ENCODE measurements at places on chromosomes 4 and X.
A peak's percentile ranks its signal among the peaks of the same experiment; 100 is the strongest.

- peak; percentile 65 for DNase-seq
These were observed 52.6 kb upstream of the SOD3 start for GRCh38 chr4:24742773-24743172.

DNA sequence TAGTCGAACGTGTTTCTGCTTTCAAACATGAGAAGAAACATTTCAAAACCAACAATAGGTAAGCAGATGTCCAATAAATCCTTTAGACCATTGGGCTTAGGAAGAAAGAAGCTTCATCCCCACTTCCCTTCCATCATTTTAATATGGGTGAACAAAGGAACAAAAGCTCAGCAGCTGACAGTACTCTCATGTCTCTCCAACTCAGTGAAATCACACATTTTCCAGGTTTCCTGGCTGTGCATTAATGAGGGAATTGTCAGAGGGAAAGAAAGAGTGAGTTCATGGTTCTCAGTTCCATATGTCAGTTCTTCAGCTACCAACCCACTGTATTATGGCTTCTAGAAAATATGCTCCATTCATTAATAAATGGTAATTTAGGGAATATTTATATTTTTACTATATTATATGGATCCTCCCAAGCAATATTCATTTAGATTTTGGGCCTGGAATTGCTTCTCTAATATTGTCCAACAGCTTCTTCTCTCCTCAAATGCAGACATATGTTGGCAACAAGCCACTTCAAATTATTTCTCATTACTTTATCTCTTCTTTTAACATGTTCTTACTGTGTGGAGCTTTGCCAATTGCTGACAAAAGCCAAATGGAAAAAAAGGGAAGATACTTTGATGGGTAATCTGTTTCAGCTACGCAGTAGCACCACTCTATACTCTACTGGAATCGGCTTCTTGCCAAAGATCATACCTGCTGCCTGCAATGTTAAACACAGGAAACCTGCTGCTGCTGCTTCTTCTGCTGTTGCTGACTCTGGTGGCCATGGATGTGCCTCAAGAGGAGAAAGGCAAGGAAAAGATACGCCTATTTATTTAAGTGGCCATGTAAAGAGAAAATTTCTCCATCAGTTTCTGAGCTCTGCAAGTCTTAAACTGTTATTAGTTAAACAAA, 1757.6 kb downstream of the ARAP2 start:
- no peak for DNase-seq

DNA sequence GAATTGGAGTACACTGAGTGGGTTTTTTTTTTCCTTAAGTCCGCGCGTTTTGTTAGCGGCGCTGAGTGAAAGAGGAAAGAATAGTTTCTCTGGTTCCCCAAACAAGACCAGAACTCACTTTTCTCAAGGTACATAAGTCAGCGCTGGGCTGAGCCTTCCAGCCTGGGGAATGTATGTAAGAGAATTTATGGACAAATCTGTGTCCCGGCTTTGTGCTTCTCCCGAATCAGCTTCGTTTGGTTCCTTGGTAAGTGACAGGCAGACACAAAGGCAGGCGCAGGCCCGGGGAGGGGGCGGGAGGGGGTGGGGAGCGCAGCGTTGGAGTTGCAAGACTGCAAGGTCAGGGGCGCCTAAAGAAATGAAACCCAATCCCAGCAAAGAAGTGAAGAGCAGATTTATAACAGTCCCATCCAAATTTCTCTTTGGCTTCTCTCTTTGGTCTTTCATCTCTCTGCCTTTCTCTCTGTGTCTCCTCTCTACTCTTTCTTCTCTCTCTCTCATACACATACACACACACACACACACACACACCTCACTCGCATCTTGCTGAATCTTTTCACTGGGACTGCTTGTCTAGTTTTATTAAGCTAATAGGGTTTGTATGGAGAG, 981 bp downstream of the TET2 start:
- DNase-seq = peak; percentile 69

DNA sequence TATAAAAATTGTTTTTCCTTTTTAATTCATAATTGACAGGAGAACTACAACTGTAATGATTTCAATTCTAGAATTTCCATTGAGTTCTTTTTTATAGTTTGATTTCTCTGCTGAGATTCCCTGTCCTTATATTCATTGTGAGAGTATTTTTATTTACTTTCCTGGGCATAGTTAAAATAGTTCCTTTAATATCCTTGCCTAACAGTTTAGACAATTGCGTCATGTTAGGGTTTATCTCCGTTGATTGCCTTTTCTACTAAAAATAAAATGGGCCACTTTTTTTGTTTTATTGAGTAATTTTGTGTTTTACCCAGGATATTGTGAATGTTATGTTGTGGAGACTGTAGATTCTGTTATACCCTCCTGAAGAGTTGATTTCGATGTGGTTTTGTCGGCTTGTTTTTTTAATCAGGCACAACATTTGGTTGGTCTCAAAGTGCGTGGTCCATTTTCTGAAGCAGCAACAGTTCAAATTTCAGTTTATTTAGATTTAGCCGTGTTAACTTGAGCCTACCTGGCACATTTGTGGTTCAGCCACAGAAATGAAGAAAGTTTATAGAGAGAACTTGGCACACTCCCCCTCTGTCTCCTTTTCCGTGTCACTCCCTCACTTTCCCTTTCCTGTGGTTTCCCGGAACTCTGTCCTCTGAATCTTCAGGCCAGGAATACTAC, 16.0 kb upstream of the PRRG1 start:
- no peak for DNase-seq

DNA sequence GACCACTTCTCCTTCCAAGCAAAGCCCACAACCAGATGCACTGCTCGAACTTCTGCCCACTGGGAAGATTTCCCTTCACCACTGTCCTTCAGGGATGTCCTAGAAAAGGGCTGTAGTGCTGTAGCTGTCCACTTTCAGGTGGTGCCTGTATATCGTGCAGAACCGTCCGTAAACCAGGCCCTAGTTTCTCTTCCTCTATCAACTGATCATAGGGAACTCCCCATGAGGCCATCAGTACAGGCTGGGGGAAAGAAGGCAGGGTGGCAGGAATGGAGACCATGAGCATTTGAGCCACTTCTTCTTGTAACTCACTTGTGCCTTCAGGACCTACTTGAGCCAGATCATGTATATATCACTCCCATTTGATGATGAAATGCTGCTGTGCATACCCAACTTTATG, 57.3 kb upstream of the FAM9B start:
- DNase-seq = no peak

GRCh38 chrX:13507893-13508292, 61.5 kb upstream of the EGFL6 start:
- DNase-seq = no peak

DNA sequence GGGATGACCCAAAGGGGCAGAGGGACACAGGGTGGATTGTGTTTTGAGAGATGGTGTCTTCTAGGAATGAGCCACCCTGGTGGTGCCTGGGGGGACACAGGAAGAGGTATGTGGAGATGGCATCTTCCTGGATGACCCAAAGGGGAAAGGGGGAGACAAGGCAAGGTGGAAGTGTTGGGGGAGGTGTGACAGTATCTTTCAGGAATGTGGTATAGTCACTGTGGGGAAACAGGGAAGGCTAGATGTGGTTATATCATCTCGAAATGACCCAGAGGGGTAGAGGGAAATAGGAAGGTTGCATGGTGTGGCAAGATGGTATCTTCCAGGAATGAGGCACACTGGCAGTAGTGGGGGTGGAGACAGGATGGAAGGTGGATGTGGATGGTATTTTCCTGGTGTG, 62.9 kb downstream of the MAOA start:
- DNase-seq = no peak

DNA sequence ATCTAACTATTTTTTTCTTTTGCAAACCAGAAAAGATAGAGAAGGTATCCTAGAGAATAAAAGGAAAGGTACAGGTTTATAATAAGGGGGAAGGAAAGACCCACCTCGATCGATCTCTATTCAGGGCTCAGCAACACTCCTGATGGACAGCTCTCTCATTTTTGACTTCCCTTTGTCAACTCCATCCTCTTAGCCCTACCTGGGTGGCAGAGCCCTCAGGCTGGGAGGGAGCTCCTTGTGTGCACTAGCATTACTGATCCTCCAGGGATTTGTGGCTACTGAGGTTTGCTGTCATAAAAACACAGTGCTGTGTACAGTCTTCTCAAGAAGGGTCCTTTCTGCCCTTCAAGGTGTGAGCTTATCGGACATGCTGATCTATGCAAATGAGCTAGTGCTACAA, 111.0 kb downstream of the MID1 start:
- no peak for DNase-seq

DNA sequence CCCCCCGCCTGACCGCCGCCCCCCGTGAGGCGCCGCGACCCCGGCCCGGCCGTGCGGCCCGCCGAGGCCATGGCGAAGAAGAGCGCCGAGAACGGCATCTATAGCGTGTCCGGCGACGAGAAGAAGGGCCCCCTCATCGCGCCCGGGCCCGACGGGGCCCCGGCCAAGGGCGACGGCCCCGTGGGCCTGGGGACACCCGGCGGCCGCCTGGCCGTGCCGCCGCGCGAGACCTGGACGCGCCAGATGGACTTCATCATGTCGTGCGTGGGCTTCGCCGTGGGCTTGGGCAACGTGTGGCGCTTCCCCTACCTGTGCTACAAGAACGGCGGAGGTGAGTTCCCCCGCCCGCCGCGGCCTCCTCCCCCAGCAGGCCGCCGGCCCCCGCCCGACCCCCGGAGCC, 780 bp downstream of the SLC6A8 start:
- DNase-seq = no peak

GRCh38 chr4:73947239-73947985, 34.4 kb downstream of the PF4 start:
- no peak for DNase-seq

DNA sequence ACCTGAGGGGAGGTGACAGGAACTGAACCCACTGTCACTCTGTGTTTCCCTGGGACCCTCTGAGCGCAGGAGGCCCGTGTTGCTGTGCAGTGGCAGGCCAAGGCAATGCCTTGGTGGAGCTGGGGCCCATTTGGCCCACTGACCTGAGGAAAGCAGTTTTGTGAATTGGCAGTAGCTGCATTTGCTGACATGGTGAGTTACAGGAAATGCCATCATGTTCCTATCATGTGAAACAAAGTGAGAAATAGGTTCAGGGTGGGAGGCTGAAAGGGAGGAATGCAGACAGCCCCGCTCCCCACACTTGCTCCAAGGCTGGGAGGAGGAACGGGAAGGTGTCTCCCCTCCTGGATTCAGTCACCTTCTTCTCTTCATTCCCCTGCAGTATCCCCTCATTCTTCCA, 146.1 kb downstream of the PTTG2 start:
- no peak for DNase-seq

- DNase-seq = peak; percentile 73
These were observed 89.6 kb upstream of the PRPS2 start for GRCh38 chrX:12701628-12702027.

- no peak for DNase-seq
These were observed 518.0 kb downstream of the RPA4 start for GRCh38 chrX:97401586-97402136.

DNA sequence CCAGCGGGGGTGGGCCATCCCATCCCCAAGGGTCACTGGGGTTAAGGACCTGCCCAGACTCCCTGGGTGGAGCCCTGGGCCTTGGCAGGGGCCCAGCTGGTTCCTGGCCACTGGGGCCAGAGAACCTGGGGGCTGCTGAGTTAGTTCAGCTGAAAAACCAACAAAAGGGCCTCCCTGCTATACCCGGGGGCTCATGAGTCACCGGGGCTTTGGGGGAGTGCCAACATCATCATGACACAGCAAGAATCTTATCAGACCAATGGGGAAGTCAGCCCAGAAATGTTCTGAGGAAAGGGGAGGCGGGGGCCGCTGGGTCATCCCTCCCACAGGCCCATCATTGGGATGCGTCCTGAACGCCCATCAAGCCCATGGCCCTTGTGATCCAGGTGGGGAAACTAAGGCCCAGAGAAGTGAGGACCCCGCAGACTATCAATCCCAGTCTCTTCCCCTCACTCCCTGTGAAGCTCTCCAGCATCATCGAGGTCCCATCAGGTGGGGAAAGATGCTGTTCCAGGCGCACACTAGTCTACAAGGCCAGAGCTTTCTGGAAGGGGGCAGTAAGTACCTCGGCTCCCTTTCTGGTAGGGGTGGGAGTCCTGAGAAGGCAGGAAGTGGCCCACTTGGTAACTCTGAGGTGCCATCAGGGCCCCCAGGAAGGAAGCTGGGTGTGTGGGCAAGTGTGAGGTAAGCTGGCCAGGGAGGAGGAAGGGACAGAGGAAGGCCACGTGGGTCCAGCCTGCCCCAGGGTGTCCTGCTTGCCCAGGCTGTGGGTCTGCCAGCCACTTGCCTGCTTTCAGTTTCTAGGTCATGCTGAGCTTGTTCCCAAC, 4.5 kb downstream of the G6PD start:
- peak; percentile 95 for DNase-seq

GRCh38 chr4:124167602-124168001, 544.9 kb downstream of the ANKRD50 start:
- no peak for DNase-seq

DNA sequence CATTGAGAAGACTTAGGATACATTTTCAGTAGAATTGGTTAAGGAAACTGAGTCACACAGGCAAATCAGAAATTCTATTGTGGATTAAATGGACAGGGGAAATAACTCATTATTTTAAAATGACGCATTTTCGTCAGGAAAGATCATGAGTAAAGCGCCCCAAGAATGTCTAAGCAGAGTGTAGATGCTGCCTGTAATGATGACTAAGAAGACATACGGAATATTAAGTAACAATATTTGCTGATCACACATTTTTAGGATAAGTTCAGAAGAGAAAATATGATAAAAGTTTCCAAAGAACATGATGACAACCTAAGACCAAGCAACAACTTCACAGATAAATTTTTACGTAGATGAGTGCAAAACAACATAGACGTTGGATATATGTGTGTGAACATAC, 596.3 kb upstream of the TENM3 start:
- DNase-seq = no peak

GRCh38 chr4:173167758-173168395, 734 bp upstream of the GALNT7 start:
- peak; percentile 81 for DNase-seq

GRCh38 chr4:31657859-31658570, 937.8 kb downstream of the PCDH7 start:
- DNase-seq = no peak

DNA sequence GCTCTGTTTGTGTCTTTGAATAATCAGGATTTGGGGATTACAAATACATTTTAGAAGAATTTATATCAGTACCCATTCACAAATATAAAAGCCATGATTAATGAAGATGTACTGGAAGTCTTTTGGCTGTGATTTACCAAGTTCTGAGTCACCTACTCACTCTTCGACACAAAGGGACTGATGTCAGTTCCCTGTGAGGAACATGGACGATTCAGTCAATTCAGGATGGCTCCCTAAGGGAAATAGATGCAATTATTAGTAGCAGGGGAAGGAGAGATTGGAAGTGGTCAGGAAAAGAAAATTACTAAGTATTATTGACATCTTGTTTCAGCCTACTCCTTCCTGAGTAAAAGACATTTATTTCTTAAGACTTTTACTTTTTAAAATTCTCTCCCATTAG, 550.7 kb upstream of the SLIT2 start:
- no peak for DNase-seq

All from hematopoietic multipotent progenitor cell treated with erythropoietin and hydrocortisone succinate and interleukin-3 and kit ligand, for 4 days (in vitro differentiated cells).